ENCODE measurements at places on chromosomes 4 and X.

DNA sequence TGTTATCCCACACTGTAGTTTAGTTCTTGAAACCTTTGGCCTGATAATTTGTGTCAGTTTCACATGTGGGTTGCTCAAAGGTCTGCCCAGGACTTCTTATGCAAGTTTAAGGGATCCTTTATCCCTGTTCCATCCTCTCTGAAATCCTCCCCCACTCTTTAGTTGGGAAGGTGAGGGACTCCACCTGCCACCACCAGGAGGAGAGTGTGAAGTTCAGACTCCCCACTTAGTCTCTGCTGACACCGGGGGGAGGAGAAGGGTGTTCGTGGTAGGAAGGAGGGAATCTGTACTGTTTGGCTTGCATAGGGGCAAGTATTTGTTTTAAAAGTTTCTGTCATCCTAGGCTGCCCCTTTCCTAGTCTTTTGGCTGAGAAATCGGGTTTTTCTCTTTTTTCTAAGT is 211.8 kb downstream of the PPP4R3C start:
- DNase-seq, result no peak

- DNase-seq, result no peak
Measured at GRCh38 chr4:172998527-172999469, 169.8 kb upstream of the GALNT7 start.

DNA sequence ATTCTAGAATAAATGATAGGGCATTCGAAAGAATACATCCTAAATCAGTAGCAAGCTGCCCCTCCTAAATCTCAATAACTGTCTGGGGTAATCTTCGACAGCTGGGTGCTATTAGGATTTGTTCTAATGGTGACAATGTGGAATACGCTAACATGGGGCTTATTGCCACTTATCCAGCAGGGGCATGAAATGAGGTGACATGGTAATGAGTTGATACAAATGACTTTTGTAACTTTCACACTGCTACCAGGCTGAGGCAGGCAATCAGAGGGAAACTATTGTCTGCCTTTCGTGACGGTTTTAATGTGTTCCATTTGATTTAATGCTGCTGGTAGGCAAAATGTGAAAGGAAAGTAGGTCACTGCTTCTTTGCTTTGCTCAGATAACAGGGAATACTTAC is 1047.4 kb upstream of the PABPC4L start:
- no peak for DNase-seq

DNA sequence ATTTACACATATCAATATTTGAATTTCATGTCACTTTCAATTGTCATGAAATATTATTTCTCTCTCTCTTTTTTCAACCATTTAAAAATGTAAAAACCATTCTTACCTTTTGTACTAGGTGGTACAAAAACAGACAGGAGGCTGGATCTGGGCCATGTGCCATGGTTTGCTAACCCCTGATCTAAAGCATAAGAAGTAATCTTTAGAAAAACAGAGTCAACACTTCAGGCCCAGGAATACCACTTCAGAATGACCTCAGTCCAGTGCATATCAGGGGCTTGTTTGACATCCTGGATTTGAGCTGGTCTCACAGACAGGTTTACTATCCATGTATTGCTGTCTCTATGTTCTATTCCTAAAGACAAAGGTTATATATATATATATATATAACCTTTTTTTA is 102.5 kb downstream of the DCHS2 start:
- DNase-seq, result no peak

GRCh38 chrX:72057331-72057730 is 74.4 kb downstream of the RTL5 start:
- DNase-seq, result no peak

- no peak for DNase-seq
Measured at GRCh38 chr4:4572821-4573220, 31.0 kb upstream of the STX18 start.

GRCh38 chrX:35699642-35700041 is 98.5 kb upstream of the MAGEB16 start:
- no peak for DNase-seq

DNA sequence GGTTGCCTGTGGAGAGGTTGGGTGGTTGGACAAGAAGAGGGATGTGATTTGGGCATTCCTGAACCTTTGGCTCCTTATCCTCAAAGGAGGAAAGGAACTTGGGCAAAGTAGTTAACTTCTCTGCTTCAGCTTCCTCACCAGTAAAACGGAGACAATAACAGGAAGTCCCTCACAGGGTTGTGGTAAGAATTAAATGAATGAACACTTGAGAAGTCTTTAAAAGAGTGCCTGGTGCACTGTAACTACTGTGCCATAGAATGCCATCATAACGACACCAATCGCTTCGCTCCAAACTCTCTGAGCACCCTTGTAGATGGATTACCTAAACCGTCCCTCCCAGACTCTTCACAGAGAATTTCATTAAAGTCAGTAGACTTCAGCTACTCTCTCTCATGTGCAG is 10.5 kb downstream of the ZCCHC18 start:
- DNase-seq, result no peak

GRCh38 chrX:39693298-39693697 is 404.5 kb downstream of the BCOR start:
- DNase-seq, result no peak

DNA sequence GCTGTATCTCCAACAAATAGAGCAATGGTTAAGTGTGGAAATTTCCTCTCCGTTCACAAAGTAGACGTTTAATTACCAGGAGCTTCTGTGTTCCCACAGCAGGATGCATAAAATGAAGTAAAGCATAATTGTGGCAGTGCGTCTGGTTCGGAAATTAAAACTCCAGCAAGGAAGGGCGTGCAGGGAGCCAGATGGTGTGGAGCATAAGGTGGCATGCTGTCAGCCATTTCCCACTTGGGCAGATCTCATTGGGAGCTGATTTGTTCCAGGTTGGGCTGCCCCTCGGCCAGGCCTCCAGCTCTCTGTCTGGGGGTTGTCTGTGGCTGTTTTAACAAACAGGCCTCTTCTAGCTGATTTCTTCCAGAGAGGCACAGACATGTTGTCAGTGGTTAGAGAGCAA is 182.1 kb upstream of the CLNK start:
- DNase-seq, result no peak

DNA sequence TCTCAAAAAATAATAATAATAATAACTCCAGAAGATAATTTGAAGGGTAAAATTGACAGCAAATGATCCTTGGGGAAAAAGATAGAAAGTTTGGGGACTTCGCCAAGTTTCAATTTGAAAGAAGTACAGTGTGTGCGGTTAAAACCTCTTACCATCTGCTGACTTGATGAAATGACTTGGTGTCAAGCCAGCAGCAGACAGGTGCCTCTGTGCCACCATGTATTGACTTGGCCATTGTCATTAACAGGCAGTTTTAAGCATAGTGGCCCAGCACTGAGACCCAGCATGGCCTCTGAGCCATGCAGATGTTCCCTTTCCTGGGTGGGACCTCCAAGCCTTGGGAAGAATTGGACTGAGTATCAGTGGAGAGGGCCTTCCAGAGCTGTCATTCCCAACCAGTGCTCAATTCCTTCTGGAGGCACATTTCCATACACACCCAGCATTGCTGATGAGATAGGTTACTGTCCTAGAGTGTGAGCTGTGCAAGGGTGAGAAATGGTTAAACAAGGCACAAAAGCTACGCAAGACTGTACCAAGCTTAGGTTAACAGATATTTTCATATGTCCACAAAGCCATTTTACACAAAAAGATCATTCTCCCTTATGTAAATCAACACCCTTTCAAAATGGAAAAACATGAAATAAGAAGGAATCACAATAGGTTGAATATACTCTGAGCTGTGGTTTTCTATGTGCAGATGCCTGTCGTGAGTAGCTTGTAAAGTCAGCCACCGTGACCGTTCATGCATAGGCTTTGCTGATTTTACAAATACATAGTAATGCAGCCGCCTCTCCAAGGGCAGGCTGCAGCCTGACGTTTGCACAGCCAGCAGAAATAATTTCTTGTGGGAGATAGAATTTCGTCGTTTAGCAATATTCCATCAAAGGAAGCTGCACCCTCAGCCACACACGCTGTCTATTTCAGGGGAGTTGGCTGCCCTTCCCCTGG is 59.4 kb upstream of the FBXW7 start:
- no peak for DNase-seq

GRCh38 chr4:141511055-141511454 is 125.3 kb upstream of the IL15 start:
- no peak for DNase-seq

DNA sequence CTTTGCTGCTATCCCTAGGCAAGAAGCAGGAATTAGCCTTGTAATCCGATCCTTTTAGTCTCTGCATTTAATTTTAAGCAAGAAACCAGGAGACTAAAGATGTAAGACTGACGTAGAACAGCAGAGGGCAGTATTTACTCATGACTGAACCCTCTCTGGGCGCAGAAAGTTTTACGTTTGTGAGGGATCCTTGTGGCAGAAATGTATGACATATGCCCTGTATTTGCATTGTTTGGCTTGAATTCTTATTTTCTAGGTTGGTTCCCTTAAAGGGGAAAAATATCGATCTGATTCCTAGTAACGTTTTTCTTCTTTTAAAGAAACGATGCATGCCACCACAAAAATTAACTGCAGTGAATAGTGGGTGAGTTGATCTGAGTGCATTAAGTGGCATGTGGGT is 1.3 kb upstream of the FAT4 start:
- DNase-seq, result no peak

DNA sequence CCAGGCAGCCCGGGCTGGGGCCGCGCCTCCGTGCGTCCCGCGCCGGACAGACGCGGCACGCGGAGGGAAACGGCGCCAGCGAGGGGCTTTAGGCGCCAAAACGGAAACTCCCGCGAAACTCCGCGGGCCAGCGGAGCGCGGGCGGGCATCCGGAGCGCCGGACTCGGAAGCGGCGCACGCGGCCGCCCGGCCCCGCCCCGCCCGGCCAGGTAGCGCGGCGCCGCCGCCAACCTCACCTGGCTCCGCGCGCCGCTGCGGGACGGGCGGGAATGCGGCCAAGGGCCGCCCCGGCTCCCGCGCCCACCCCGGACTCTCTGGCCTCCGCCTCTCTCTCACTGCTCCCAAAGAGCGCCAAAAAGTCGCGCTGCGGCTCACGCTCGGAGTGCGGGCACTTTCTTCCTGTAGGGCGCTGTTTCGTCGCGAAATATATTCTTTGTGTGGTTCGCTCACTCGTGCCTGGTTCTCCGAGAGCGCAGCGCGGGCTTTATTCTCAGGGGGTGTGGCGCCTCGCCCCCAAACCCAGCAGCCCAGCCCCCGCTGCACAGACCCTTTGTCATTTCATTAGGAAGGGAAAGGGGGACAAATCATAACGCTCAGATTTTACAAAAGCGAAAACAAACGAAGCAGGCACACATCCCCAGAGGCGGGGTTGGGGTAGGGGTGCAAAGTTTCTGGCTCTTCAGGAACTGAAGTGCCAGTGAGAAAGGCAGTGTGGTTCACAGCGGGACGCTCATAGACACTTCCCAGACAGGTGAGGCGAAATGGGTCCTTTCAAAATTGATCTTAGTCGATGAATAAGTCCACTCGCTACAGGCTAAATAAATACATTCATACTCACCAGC is 961 bp upstream of the MBNL3 start:
- peak; percentile 21 for DNase-seq

GRCh38 chr4:54687887-54688841 is 30.4 kb downstream of the KIT start:
- DNase-seq, result no peak

- DNase-seq, result no peak
Measured at GRCh38 chr4:85607624-85608023, 132.7 kb downstream of the ARHGAP24 start.

DNA sequence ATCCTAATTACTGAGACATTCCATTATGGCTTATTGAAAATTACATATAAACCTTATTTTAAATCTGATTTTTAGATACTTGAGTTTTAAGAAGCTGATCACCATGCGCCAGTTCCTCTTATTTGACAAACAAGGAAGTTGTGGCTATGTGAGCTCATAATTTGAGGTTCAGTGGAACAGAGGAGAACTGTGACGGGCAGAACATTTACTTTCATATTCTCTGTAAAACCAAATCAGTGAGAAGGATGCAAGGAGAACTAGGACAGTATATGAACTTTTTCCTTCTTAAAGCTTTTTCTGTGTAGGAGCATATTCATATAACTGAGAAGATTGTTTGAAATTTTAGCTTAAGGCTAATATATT is 25.3 kb downstream of the STIM2 start:
- no peak for DNase-seq

DNA sequence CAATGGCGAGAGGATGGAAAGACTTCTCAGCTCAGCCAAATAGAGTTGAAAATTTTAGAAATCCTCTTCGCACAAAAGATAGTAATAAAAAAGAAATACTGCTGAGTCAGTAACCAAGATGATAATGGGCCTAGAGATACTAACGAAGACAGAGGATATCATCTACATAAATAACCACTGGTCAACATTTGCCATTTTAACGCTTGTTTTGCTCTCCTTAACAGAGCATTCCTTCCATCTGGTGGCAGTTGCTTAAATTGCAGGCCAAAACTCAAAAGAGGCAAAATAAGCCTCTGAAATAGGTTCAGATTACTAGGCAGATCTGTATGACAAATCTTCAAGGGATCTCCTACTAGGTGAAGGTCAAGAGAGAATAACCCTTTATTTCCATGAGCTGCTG is 51.7 kb upstream of the MCF2 start:
- DNase-seq, result no peak
